ENCODE measurements at places on chromosomes 13 and 19.

DNA sequence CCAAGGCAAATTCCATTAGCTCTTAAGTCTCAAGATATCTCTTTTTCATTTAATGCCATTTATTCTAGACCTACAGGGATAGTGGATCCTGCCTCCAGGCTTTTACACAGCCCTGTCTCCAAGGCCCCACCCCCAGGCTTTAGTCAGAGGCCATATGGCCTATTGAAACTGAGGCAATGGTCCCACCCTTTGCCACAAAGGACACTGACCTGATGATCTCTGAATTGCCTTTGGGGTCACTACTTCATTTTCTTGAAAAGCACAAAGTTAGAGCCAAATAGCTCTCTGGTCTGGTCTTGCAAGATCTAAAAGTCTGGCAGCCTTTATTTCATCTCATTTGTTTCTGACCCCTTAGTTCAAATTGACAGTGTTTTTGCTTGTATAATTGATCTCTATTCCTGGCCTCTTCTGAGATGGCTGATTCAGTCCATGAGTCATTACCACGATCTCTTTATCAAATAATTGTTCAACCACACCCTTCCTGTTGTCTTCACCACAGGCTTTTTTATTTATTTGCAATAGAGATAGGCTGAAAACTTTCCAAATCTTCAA, 209.8 kb downstream of the FGF14 start:
- peak; percentile 43 for DNase-seq

DNA sequence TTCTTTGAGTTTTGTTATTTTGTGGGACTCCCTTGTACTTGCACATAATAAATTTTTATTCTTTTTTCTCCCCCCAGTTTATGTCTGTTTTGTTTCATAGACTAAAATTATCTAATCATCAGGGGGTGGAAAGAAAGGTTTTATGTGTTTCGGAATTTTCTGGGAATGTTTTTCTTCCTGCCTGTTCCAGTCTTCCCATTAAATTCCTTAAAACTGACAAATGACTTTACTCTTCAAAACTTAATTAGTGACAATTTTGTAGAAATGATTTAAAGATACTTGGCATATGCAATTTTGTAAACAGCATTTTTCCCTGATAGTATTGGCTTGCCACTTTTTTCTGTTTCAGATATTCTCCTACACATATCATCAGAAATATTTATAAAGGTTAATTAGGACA, 1813.4 kb downstream of the PCDH9 start:
- DNase-seq: no peak

- DNase-seq: no peak
Observed at GRCh38 chr13:110230661-110231347, 76.2 kb downstream of the COL4A1 start.

DNA sequence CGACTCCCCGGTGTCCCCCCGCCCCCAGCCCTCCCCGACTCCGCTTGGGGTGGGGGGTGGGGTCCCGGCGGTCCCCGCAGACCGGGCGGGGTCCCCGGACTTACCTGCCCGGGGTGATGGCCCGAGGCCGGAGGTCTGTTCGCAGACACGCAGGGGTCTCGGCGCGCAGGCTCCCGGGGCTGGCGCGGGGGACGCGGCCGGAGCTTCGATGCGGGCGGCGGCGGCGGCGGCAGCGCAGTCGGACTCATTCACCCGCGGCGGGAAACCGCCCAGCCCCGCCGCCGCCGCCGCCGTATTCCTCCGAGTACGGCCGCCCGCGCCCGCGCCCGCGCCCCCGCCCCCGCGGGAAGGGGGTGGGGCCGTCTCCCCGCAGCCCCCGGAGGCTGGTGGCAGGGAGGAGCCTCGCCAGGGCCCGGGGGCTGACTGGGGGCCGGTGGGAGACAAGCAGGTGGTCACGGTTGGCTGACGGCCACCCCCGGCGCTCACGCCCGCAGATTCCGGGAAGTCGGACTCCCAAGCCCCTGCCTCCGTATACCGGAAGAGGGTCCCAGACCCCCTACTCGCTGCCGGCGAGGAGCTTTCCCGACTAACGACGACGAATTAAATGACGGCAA, at the start of gene C2CD4C:
C2CD4C (minus strand) TSS at position 246 of the 614 bp plus-strand sequence. CDS start 786 bp downstream, outside the sequence.
- DNase-seq: no peak

- DNase-seq: peak; percentile 38
Observed at GRCh38 chr13:27081893-27082679, 89.5 kb downstream of the USP12 start.

DNA sequence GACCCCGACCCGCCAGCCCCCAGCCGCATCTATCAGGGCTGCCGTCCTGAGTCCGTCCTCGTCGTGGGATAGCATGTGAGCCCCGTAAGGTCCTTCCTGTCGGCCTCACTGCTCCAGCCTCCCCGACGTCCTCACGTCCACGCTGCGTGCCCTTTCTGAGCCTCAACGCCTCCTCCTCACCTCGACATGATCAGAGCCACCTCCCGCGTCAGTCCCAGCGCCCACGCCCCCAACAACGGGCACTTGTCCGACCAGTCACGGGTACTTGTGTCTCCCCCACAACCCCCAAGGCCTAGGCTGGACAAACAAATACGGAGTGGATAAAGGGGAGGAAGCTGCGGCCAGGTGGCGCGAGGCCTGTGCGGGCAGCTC, 665 bp downstream of the ZNF497 start:
- DNase-seq: no peak

GRCh38 chr19:41895745-41896580, 13.0 kb downstream of the ARHGEF1 start:
- no peak for DNase-seq

DNA sequence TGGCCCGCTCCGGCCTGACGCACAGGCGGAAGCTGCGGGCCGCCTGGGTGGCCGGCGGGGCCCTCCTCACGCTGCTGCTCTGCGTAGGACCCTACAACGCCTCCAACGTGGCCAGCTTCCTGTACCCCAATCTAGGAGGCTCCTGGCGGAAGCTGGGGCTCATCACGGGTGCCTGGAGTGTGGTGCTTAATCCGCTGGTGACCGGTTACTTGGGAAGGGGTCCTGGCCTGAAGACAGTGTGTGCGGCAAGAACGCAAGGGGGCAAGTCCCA, 4.4 kb downstream of the FFAR1 start:
- no peak for DNase-seq

GRCh38 chr13:23544668-23545067, 25.5 kb upstream of the TNFRSF19 start:
- no peak for DNase-seq

- DNase-seq: peak; percentile 69
Observed at GRCh38 chr19:33348301-33349010, 25.1 kb upstream of the CEBPG start.

DNA sequence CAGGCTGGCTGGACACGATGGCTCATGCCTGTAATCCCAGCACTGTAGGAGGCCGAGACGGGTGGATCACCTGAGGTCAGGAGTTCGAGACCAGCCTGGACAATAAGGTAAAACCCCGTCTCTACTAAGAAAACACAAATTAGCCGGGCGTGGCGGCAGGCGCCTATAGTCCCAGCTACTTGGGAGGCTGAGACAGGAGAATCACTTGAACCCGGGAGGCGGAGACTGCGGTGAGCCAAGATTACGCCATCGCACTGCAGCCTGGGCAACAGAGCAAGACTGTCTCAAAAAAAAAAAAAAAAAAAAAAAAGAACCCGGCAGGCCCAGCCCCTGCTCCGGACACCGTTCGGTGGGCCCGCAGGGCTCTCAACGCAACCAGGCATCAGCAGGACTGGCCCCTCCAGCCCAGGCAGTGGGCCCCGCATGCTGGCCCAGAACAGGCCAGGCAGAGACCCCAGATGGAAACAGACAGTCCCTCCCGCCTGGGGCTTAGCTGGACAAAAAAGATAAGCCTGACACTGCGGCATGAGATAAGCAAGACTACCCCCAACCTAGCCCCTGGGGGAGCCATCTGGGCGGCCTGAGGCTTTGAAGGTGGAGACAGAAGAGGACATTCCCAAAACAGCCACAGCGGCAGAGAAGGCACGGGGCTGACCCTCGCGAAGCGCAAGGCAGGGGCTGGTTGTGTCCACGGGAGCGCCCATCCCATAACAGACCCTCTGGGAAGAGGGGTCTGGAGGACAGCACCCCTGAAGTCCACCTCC, 11.6 kb downstream of the REXO1 start:
- no peak for DNase-seq

DNA sequence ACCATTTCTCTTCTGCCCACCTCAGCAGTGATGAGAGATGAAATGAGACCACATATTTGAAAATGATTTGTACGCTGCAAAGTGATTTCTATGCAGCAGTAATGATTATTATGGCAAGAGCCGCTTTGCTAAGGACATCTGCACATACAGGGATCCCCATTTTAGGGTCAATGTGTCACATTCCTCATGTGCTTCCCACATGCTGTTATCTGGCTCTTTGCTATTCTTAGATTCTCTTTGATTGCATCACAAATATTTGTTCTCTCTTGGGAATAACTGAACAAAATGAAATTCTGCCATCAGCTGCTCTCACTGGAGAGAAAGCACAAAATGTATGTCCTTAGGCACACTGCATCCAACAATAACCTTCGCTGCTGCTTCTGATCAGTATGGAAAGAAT, 209.5 kb upstream of the IPO5 start:
- peak; percentile 37 for DNase-seq

DNA sequence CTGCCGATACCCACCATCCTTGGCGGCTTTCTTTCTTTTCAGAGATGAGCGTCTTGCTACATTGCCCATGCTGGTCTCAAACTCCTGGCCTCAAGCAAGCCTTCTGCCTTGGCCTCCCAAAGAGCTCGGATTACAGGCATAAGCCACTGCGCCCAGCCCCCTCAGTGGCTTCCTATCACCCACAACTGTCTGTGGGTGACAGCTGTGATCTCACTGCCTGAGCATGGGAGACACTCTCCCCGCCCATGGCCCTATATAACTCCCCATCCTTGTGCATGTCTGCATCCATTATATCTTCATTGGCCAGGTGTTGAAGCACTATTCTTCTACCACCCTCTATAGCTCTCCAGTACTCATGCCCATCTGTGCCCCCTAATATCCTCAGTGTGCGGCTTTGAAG, 76.2 kb downstream of the PTPRS start:
- DNase-seq: no peak

GRCh38 chr19:49556412-49557398, 23.7 kb downstream of the NOSIP start:
- DNase-seq: no peak

- DNase-seq: peak; percentile 65
Observed at GRCh38 chr19:35040826-35041547, 534 bp upstream of the HPN start.

DNA sequence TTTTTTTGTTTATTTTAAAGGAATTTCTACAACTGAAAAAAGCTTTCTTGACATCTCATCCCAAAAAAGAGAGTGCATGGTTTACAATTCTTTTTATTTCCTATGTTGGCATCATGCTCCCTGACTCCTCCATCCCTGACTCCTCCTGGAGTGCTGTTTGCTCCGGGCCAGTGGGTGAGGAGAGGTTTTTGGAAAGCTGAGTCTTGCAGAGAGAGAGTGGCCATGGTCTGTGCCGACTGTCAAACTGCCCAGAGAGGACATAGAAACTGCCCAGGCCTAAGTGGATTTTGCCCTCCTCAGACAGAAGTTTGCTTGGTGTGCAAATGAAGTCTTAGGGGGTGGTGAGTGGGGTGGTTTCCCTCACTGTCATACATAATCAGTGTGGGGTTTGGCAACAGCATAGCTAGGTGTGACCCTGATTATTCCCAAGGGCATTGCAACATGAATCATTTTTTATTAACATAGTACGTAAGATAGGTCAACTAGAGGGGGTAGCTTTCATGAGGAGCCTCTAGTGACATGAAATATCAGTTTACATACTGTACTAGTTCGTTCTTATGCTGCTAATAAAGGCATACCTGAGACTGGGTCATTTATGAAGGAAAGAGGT, 179.8 kb upstream of the UBL3 start:
- DNase-seq: peak; percentile 44

- no peak for DNase-seq
Observed at GRCh38 chr13:81986308-81986707, 1645.4 kb upstream of the SPRY2 start.

GRCh38 chr13:56986121-56986520, 154.6 kb upstream of the PRR20A start:
- DNase-seq: no peak

GRCh38 chr19:18589380-18590272, 1.0 kb downstream of the REX1BD start:
- DNase-seq: peak; percentile 50

- DNase-seq: no peak
Observed at GRCh38 chr13:98289339-98289945, 112.4 kb upstream of the RNF113B start.

GRCh38 chr13:111535523-111535811, 215.0 kb downstream of the TEX29 start:
- no peak for DNase-seq

GRCh38 chr13:27915301-27916207, 4.2 kb upstream of the PDX1 start:
- no peak for DNase-seq

- no peak for DNase-seq
Observed at GRCh38 chr13:107736731-107737130, 478.6 kb downstream of the LIG4 start.

- no peak for DNase-seq
Observed at GRCh38 chr13:46304546-46304945, 82.5 kb downstream of the RUBCNL start.

GRCh38 chr13:39866722-39867121, 211.3 kb downstream of the COG6 start:
- DNase-seq: no peak

DNA sequence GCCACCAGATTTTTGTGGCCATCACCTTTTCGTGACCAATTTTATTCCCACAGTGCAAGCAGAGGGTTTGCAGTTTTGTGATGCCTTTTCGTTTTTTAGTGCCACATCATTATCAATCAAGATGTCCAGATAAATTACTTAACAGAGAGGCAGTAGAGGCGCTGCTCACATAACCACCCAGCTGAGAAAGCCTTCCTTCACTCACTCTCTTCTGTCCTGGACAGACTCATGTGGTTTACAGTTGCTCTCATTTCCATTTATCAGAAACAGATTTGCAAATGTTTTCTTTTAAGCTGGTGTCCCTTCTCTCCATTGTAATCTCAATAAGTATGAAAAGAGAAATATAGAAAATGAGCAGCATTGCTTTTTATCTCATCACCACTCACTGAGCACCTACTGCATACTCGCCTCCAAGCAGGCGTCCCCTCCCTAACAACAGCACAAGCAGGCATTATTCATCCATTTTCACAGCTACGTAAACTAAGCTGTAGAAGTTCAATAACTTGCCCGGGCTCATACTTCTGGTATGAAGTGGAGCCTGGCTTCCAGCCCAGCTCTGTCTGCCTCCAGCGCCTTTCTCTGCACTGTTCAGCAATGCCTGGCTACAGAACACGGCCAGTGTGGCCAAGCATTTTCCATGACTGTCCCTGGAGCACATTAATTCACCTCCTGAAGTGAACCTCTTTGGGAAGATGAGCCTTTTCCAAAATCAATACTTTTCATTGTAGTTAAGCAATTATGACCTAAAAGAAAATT, 34.6 kb upstream of the KATNAL1 start:
- DNase-seq: peak; percentile 75

- no peak for DNase-seq
Observed at GRCh38 chr19:7846155-7846646, 16.2 kb downstream of the EVI5L start.

GRCh38 chr13:29435125-29435911, 160.2 kb downstream of the SLC7A1 start:
- DNase-seq: peak; percentile 98

GRCh38 chr19:9078651-9079050, 8.2 kb upstream of the OR1M1 start:
- no peak for DNase-seq
